Upper lobe of right lung (tissue), 1 donor: ENCODE measurements at places on chromosomes 2 and 18.

DNA sequence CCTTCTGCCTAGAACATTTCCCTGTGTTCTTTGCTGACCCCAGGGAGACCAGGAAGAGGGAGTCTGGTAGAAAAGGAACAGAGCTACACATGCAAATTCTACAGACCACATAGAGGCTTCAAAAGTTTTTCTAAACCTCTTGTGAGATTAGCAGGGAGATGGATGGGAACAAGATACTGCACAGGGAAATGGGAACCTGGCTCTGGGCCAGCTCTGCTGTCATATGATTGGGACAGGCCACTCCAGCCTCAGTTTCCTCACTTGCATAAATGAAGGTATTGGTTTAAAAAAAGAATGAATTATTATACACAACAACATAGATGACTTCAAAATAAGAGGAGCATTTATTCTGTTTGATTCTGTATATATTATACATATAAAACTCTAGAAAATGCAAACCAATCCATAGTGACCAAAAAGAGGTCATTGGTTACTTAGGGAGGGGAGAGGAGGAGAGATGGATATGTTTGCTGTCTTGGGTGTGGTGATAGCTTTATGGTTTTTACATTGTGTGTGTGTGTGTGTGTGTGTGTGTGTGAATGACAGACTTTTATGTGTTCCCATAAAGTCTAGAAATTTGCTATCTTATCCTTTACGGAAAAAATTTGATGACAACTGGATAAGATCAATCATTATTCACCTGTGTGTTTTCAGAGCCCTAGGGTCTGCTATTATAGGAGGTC is 115.5 kb downstream of the MGAT5 start:
- no peak for DNase-seq

GRCh38 chr2:209367075-209367747 is 56.6 kb upstream of the MAP2 start:
- DNase-seq: no peak

DNA sequence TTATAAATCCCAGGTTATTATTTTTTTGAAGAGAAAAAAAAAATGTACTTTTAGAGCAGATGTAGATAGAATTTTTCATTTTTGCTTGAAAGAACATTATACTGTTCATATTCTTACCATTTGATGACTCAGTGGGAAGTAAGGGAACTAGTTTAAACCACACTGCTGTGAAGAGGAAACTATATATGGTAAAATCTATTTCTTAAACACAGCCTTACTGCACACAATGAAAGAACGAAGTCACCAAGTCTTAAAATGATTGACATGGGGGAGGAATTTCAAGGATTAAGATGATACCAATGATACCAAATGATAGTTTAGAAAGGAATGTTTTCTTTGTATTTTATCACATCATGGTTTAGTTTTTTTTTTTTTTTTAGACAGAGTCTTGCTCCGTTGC is 5.0 kb downstream of the ACTR2 start:
- DNase-seq: no peak

GRCh38 chr2:45974056-45974455 is 322.6 kb downstream of the PRKCE start:
- DNase-seq: no peak

DNA sequence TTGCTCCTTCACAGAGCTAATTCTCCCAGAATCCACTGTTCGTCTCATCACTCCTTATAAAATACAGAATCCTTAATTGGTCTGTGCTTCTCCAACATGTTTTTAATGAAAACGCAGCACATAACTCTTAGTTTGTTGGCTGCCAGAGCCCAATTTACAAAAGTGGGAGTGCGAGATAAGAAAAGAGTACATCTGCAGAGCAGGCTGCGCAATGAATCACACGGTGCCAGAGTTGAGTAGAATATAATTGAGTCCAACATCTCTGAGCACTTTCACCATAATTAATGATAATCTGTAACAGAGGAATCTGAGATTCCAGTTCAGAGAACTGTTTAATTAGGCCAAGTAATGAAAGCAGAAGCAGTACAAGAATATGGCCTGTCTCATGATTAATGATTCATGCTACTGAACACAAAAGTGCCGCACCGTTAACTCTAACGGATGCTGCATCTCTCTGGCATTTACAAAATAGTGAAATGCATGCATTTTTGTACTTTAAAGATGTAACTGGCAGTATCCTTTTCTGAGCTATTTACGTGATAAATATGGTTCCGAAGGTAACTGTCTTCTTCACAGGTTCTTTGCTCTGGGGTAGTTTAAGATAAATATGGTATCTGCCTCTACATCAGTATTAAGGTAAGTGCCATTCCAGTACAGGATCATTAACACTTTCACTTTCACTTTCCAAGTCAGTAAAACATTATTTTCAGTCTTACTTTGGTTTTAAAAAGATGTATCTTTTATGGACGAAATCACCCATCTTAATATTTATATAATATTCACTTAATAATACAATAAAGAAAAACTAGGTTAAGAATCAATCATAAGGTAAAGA is 785.6 kb downstream of the NR4A2 start:
- no peak for DNase-seq

DNA sequence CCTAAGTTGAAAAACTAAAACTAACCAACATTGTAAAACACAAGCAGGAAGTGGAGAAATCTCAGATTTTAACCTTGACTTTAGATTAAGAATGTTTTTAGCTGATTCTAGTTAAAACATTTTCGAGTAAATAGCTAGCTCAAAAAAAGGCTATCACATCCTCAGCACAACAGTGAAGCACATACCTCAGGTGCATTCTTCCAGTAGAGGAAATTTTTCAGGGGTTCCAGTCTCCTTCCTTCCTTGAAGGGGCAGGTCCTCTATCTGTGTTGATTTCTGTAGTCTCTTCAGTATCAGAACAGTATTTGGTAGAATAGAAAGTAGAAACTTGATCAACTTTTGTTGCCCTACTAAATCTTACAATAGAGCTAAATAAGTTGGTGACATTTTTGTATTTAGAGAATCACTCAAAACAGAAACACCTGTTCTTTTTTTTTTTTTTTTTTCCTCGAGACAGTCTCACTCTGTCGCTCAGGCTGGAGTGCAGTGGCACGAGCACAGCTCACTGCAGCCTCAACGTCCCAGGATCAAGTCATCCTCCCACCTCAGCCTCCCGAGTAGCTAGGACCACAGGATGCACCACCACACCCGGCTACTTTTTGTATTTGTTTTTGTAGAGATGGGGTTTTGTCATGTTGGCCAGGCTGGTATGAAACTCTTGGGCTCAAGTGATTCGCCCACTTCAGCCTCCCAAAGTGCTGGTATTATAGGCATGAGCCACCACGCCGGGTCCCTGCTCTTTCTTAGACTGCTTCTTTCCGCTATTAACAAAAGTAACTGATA is 6.9 kb upstream of the GPR155 start:
- no peak for DNase-seq
